ENCODE measurements at places on chromosomes 5 and 9.
A peak's percentile ranks its signal among the peaks of the same experiment; 100 is the strongest.

DNA sequence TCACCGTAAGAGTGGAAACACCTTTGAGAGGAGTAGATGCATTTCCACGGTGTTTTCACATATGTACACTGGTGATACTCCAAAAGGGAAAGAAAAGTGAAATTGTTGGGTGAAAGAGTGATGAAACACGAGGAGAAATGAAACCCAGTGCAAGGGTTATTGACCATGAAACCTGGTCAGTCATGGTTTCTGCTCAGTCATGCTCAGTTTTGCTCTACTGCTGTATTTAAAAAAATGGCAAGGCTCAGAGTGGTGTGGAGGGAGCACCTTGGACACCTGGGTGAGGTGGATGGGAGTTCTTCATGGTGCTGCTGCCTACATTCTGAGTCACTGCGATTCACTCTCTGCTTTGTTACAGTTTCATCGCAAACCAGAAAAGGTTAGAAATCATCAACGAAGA lies 32.3 kb downstream of the NTRK2 start:
- no peak for DNase-seq

GRCh38 chr9:134204041-134204440 lies 39.7 kb upstream of the RNU6ATAC start:
- DNase-seq, result no peak

DNA sequence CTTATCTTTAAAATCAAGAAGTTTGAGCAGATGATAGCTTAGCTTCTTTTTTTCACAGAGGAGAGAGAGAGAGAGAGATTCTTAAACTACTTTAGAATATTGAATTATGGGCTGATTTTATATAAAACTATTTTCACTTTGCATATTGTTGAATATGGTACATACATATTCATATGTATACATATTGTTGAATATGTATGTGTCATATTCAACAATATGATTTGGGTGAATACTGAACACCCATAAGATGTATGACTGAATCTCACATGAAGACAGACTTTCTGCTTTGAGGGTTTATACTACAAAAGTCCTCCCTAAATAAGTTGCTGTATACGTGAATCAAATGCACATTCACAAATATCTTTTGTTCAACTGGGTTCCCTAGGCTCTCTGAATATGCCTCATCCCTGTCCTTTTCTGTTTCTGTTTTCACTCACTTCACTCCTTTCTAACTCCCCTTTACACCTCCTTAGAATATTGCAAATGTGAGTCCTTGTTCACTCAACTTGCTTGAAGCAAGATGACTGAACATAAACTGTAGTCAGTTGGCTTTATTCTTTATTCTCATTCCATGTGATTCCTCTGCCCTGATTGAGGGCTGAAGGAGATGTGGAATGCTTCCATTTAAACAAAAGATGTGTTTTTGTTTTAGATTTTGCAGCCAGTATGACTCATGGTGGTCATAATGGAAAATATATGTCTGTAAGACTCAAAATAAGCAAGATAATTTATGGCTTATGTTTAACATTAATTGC lies 225.4 kb upstream of the DAB2 start:
- no peak for DNase-seq

- no peak for DNase-seq
Measured at GRCh38 chr5:76455531-76456133, 52.5 kb downstream of the IQGAP2 start.

GRCh38 chr5:78549043-78549442 lies 99.5 kb downstream of the LHFPL2 start:
- DNase-seq, result no peak

DNA sequence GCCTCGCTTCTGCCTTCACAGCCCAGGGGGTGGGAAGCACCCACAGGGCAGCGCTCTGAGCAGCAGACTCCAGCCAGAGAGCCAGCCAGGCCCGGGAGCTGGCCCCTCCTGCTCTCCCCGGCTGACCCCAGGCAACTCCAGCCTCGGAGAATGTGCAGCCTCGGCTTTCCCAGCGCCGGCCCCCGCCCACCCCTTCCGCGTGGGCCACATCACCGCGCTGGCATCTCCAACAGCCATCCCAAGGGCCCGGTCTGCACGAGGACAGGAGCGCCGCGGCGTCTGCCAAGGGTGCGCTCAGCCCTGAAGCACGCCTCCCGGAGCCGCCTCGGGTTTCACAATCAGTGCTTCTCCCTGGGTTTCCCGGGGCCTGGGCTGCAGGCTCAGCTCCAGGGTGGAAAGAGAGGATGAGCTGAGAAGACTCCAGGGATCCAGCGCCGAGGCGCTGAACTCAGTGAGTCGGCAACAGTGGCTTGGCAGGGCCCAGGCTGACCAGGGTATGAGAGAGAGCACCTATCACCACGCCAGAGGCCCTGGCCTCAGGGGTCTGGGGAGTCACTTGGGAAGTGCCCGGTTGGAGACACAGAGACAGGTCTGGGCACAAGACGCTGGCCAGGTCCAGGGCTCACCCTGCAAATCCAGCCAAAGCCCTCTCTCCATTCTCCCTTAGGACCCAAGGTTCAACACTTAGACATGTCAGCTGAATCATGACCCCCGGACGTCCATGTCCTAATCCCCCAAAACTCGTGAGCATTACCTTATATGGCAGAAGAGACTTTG lies 79.6 kb downstream of the ADAMTS2 start:
- no peak for DNase-seq

- DNase-seq, result no peak
Measured at GRCh38 chr5:14767735-14768507, 103.4 kb downstream of the OTULIN start.

GRCh38 chr5:90967443-90967842 lies 408.8 kb downstream of the ADGRV1 start:
- DNase-seq, result no peak

GRCh38 chr9:95316794-95317118 lies 753 bp downstream of the FANCC start:
- DNase-seq, result peak; percentile 8

- no peak for DNase-seq
Measured at GRCh38 chr9:135847833-135848232, 59.5 kb downstream of the CAMSAP1 start.

DNA sequence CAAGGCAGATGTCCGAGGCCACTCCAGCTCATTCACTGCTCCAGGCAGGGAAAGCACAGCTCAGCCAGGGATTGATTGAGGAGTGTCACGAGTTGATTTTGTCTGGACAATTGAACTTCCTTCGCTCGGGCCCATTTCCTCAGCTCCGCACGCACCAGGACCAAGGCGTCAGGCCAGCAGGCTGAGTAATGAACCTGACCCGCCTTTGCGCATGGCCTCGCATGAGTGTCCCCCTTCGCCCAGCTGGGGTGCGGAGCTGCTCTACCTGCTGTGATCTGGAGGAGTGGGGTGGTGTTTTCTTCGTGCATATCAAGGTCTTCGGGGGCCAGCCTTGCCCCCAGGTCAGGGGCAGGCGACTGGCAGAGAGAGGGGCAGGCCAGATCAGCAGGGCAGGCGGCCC lies 44.0 kb downstream of the VAV2 start:
- no peak for DNase-seq

- no peak for DNase-seq
Measured at GRCh38 chr5:119080936-119081335, 10.0 kb downstream of the DMXL1 start.

DNA sequence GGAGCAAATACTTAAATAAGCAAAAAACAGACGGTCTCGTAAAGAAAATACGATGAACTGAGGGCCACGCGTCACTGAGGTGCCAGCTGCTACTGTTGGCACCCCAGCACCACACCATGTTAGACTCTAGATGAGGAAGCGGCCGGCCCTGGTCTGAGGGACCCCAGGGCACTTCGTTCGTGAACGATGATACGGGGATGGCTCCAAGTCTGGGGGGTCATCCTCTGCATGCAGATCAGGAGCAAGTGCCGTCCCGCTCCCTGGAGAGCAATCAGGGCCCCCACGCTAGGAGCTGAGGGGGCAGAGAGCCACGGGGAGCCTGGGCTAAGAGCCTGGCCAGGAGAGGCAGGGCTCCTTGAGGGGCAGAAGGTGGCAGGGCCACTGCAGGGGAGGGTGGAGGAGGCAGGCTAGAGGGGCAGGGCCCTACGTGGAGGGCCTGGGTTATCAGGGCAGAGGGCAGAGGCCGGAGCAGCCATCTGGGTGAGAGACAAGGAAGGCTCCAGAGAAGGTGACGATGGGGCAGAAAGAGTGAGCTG lies 24.1 kb downstream of the SARDH start:
- DNase-seq, result no peak

GRCh38 chr9:104774831-104775573 lies 11.1 kb downstream of the NIPSNAP3B start:
- no peak for DNase-seq

DNA sequence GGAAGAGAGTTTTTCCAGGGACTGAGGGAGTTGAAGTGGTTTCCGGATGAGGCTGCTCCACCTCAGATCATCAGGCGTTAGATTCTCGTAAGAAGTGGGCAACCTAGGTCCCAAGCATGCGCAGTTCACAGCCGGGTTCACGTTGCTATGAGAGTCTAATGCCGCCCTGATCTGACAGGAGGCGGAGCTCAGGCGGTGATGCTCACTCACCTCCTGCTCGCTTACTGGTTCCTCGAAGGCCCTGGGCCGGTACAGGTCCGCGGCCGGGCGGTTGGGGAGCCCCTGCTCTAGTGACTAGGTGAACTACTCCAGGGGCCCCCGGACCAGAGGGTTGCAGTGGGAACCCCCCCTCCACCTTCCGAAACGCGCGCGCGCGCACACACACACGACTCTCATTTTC lies 997 bp upstream of the RNF130 start:
- no peak for DNase-seq

DNA sequence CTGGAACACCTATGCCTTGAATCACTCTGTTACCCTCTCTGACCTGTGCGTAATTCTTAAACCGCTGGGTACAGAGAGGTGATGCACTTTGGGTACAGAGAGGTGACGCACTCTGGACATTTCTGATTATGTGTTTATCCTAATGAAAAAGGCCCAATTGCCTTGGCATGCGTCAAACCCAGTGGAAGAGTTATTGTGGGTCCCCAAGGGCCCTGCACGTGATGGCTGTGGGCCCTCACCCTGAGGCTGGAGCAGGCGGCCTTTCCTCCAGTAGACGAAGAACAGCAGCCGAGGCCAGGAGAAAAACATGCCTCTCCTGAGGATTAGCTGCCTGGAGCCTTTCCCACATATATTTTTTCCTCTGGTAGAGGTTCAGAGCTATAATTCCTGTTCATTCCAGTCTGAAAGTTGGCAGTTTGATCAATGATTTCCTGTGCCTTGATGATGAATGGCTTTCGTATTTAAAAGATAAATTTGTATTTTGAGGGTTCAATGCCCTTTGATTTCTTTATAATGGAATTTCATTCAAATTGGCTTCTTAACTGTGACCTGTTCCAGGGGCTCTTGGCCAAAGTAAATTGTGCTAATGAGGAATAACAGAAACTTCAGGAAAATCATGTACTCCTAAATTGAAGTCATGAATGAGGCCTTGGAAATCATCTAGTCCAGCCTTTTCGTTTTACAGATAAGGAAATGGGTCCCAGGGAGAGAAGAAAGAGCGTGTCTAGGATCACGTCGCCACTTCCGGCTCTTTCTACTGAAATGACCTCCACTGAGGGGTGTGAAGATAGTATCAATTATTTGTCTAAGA lies 22.8 kb downstream of the ACER2 start:
- DNase-seq, result no peak

DNA sequence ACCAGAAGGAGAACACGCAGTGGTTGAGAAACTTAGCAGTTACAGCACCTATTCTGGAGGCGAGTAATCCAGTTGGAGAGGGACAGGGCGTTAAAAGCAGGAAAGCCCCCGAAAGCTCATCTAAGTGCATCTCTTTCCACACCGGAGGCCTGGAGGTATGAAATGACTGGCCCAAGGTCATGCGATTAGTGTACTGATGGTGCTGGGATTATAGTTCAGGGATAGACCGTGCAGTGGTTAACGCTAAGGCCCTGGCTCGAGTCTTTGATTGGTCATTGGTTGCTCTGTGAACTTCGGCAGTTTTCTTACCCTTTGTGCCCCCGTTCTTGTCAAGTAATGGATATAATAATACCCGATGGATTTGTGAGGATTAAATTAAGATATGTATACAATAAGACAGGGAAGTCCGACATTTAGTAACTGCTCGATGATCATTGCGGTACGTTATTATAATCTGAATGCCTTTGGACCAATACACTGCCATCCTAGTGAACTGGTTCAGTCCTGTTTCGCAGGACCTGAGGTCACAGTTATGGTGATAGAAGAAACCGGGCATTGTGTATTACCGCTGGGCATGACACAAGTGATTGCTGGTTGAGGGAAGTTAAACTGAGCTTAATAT lies 960 bp downstream of the CANX start:
- no peak for DNase-seq

- no peak for DNase-seq
Measured at GRCh38 chr5:53366245-53366644, 114.2 kb upstream of the FST start.

- no peak for DNase-seq
Measured at GRCh38 chr5:2891781-2892180, 140.3 kb upstream of the IRX2 start.

- no peak for DNase-seq
Measured at GRCh38 chr9:77917800-77918199, 113.8 kb downstream of the GNAQ start.

DNA sequence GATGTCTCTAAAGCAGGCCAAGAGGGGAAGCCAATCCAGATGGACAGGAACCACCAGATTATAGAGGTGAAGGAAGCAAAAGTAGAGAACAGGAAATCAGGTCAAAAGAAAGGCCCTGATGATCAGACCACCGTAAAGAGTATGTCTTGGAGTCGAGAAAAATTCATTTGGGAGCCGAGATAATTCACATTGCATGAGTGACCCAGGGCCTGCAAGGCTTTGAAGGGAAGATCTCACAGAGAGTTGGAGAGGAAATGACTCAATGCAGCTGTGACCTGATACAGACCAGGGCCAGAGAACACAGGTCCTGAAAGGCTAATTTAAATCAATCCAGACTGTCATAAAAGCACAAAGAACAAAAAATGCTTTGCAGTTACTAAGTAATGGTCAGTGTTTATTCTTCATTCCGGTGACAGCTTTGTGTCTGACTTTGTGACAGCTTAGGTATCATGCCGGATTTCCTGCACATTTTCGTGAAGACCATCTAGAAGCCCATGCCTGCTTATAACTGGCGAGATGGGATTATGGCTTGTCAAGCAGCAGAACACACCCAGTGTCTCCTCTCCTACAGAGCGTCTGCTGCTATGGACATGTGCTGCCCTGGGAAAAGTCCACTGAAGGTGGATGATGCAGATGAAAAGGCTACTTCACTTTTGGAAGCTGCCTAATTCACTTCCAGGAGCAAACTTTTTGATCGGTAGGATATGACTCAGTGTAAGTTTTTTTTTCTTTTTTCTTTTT lies 5.8 kb upstream of the ACTBL2 start:
- no peak for DNase-seq

DNA sequence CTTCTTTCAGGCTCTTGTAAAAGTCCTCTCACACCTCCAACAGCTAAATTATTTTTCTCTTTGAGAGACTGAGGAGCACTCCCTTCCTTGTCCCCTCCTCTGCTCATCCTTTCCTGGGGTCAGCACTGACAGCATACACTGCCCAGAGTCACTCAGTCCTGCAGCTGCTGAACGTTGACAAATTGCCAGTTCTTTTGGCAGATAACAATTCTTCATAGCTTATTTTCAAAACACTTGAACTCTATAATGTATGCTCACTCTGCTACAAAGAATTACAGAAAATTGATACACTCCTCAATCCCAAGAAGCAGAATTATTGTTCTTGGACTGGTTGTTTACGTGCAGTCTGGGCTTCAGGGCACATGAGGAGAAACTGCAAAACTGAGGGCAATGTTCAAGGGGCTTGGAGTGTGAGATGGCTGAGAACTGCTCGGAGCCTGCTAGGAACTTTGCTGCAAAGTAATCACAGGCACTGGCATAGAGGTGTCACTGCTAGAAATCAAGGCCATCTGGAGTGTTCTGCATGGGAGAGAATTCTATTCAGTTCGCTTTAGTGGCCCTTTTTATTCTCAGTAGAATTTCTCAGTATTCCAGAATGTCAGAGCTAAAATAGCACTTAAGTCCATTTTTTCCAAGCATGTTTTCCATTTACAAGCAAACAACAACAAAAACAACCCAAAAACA lies 96.4 kb upstream of the SPOCK1 start:
- DNase-seq, result no peak
